ENCODE measurements at places on chromosomes 1 and 21.
A peak's percentile ranks its signal among the peaks of the same experiment; 100 is the strongest.

DNA sequence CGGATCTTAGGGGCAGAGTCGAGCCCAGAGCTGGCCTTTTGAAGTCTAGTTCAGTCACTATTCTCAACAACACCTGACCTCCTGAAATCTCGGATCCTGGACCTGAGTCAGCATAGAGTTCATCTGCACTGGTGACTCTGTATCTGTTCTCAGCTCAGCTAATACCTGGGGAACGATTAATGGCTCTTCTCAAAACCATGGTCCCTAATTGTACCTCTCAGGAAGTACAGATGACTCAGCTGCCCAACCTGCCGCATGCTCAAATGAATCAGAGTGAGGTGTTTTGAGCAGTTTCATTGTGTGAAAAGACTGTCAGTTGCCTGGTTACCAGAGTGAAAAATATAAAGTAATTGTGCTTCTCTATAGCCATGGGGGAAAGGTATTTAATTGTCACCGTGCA lies 89.2 kb downstream of the SLC35F3 start:
- DNase-seq: no peak

GRCh38 chr1:39310015-39310414 lies 105.5 kb downstream of the MACF1 start:
- DNase-seq: no peak

DNA sequence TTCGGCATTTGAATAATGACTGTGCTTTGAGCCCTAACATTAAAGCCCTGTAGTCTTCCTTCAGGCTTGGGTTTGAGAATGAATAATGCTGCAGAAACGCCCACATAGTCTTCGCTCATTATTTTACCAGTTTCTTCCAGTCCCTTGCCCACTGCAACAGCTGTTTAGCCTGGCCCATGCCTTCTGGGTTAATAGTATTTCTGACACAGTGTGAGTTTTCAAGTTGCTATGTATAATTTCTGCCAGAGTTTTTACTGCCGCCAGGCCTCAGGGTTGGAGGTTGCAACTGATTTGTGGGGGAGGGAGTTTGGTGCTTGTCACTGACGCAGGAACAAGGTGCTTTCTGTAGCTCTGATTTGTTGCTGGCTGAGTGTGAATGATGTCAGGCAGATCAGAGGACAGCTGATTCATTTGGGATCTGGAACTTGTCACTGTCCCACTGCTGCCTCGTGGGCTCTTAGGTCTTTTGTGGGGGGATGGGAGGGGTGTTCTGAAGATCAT lies 109.8 kb downstream of the MAST2 start:
- no peak for DNase-seq

DNA sequence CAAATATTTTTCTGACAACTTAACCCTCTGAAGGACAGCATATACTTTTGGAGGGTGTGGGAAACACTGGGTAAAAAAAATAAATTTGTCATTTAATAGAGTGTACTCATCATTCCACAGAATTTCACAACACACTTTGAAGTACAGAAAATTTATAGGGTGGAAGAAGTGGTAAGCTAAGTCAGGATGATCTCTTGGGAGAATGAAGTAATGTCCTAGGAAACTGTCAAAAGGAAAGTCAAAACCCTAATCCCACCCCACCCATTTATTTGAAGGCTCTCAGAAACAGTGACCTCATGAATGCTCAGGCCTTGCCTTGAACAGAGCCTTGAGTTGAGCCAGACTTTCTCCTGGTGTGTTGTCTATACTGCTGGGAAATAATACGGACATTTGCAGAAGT lies 7.3 kb upstream of the UAP1 start:
- no peak for DNase-seq

DNA sequence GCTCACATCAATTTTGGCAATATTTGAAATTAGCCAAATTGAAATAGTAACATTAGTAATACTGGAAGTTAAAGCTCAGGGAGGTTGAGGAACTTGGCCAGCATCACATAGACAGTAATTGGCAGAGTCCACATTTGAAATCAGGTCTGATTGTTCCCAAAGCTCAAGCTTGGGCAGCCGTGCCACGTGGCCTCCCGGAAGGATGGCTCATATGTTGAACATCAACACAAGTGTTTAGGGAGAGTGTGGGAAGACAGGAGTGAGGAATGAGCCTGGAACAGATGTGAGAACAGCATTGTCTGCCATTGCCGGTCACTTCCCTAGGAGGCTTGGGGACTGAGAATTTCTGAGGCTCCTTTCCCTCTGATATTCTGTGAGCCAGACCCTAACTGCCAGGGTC lies 40.2 kb upstream of the RBM15 start:
- no peak for DNase-seq

GRCh38 chr1:18501833-18502232 lies 21.1 kb downstream of the KLHDC7A start:
- no peak for DNase-seq

GRCh38 chr1:12556368-12556930 lies 61.6 kb downstream of the DHRS3 start:
- DNase-seq: no peak

GRCh38 chr1:31645274-31645568 lies 545 bp upstream of the PEF1 start:
- no peak for DNase-seq

DNA sequence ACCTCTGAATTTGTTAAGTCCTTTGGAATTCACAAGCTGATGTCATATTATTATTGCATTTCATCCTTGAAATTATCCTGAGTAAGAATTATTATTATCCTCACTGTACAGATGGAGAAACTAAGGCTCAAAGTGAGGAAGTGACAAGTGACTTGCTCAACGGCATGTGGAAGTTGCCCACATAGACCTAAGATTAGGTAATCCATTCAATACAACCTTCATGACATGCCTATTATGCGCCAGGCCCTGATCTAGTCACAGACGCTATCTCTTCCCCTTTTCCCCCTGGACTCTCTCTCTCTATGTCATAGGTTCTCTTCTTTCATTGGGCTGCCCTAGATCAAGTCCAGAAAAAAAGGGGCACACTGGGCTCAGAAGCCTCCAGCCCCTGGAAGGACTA lies 84.9 kb upstream of the KCNK2 start:
- no peak for DNase-seq

DNA sequence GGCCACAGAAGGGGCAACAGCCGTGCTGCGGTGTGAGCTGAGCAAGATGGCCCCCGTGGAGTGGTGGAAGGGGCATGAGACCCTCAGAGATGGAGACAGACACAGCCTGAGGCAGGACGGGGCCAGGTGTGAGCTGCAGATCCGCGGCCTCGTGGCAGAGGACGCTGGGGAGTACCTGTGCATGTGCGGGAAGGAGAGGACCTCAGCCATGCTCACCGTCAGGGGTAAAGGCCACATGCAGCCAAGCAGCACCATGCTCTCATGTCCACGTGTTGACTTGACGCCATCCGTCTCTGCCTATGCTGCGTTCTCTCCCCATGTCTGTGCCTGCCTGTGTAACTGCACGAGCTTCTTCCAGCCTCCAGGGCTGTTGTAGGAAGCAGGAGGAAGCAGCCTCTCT lies 85.5 kb downstream of the OBSCN start:
- no peak for DNase-seq

DNA sequence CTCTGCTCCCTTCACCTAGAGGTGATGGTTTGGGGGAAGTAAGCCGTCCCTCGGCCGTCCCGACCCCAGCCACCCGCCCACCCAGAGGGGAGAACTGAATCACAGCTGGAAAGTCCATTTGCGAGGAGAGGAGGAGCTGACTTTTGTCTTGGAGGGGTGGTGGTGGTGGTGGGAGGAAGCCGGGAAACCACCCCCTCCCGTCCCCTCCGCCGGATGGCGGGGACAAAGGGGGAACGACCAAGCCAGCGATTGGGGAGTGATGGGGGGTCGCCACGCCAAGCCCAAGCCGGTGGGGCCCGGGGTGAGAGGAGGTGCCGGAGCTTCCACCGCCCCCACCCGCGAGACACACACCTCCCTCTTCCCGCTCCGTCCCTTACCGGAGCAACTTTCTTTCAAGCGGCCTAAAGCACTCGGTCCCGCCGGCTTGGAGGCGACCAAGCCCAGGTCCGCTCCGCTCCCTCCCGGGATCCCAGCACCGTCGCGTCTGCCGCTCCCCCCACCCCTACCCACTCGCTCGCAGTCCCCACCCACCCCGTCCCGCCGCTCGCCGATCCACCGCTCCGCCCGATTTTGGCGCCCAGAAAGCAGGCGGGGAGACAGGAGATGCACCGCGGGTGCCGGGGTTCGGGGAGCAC lies 540 bp downstream of the ARHGEF2 start:
- peak; percentile 62 for DNase-seq

DNA sequence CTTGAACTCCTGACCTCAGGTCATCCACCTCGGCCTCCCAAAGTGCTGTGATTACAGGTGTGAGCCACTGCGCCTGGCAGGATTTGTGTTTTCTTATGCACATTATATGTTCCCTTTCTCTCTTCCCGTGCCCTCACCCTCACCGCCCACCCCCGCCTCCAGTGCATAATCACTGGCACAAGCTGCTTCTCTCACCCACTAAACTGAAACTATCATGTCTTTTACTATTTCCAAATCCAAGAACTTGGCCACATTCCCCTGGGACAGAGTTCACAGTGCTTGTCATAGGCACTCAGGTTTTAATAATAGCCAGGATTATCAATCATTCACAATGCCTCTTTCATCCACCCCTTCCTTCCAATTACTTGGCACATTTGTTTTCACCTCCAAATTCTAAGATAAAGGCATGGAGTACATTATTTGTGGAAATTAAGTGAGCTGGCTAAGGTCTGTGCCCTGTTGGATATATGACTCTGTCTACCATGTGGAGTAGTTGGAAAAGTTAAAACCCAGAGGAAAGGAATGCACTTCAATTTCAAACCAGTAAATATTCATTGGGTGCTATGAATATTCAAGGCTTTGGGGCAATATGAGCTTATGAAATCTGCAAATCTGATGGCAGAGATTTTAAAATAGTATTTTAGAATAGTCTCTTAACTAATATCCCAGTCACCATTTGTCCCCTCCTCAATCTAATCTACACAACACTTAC lies 17.6 kb upstream of the MAPKAPK2 start:
- no peak for DNase-seq

DNA sequence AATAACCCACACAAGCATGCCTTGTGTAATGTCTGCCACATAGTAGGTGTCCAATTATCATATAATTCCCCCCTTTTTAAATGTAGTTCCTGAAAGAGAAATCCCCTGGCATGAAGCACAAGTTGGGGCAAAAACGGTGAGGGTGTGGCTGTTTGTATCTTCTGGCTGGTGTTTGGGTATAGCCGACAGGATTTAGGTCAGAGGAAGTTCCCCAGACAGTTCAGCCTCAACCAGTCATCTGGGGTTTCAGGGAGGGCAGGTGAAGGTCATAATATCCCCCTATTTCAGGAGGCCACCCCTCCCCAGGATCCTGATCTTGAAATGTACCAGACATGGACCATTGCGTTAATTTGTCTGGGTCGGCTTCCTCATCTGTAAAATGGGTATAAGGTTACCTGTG lies 29.1 kb upstream of the JUN start:
- DNase-seq: peak; percentile 15

GRCh38 chr1:8473891-8474300 lies 156.0 kb downstream of the SLC45A1 start:
- DNase-seq: no peak

- no peak for DNase-seq
These were observed 4.2 kb downstream of the IGSF21 start for GRCh38 chr1:18111605-18112297.

GRCh38 chr21:31604591-31605190 lies 54.8 kb upstream of the SOD1 start:
- peak; percentile 66 for DNase-seq

- DNase-seq: peak; percentile 31
These were observed 66.6 kb upstream of the TIAM1 start for GRCh38 chr21:31410499-31411131.

DNA sequence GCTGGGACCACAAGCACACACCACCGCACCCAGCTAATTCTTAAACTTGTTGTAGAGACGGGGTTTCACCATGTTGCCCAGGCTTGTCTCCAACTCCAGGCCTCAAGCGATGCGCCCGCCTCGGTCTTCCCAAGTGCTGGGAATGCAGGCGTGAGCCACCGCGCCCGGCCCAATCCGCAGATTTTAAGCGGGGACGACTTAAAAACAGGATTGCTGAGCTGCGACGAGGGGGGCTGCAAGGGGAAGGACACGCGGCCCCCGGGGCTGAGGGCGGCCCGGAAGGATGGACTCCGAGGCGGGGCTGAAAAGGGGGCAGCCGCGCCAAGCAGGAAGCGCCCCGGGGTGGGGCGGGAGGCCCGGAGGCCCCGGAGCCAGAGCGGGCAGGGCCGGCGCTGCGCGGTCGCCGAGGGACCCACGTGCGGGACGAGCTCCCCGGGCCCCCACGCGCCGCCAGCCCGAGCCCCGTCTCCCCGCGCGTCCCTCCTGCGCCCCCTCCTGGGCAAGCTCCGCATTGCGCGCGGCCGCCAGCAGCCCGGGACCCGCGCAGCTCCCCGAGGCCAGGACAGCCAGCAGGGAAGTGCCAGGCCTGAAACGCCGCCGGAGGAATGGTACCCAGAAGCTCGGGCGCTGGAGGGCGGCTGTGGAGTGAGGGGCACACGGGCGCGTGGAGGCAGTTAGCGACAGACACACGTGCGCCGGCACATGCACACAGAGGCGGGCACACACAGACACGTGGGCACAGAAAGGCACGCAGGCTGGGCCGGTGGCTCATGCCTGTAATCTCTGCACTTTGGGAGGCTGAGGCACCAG lies 5.5 kb upstream of the PRKCZ start:
- peak; percentile 85 for DNase-seq

- DNase-seq: no peak
These were observed 7.5 kb downstream of the OLFML3 start for GRCh38 chr1:113986802-113987201.

DNA sequence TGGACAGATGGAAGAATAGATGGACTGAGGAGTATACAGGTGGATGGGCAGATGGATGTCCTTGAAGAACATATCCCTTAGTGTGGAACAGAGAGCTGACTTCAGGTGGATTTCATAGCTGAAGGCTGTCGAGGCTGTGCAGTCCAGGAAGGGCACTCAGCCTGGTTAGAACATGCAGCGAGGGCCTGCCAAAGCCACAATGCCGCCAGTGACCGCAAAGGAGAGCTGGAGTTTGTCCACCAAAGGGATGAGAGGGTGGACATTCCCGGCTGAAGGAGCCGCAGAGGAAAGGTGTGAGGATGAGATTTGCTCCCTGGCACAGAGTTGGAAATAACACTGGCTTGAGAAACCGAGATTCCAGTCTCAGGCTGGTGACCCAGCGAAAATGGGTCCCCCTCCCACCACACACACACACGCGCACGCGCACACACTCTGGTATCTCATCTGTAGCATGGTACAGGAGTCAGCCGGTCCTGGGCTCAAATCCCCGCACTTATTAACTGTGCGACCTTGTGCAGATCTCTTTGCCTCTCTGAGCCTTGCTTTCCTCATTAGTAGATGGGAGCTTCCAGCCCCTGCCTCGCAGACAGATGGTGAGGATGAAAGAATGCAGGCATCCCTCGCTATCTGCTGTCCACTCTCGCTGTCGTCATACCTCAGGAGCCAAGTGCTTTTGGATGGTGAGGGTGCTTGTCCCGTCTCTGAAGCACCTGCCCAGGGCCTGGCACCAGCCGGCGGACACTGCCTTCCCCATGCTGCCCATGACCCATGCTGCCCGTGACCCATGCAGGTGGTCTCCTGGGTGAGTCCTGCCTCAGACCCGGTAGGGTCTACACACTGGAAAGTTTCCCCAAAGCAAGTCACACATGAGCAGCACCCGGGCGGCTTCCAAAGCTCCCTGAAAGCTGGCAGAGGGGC lies 26.8 kb upstream of the EFHD2 start:
- no peak for DNase-seq

- no peak for DNase-seq
These were observed 111.8 kb downstream of the MRPS6 start for GRCh38 chr21:34185026-34185750.

All from stimulated activated CD4-positive, alpha-beta T cell treated with anti-CD3 and anti-CD28 coated beads, Interleukin-4, amount 100 ng/mL, for 4 hours (primary cell).